ENCODE measurements at places on chromosomes 5 and 9.

DNA sequence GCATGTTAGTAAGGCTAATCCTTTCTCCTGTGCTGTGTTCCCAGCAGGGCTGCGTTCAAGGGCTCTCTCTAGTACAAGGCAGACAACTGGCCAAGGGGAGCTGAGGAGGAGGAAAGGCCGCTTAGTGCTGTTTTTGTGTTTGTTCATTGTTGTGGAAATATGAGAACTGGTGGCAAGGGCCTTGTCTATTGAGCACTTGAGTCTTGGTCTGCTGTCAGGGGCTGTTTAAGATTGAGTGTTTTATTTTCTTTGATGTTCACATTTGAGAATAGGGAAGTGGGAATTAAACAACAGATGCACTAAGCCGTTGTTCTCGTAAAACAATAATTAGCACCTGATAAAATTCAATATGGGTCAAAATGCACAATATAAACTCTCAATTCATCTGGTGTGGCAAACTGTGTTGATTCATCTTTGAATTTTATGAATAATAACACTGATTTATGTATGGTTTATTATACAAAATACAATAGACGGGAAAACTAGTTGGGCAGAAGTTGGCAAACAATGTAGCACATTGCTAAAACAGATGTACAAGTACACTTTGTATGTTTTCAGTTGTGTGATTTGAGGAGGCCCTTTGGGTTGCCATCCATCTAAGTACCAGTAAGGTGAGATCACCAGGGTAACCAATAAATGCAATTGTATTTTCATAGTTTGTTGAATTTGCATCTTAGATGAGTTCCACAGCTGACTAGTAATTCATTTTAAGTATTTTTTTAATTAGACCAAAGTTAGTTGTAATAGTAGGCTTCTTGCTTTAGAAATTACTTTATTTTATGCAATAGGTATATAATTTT is 97.6 kb upstream of the GRHPR start:
- H3K4me3 ChIP-seq = no peak overlapping the region
- no peak for DNase-seq
- no peaks in the 10 kb centered on the region for H3K27me3 ChIP-seq

GRCh38 chr5:140351609-140352334 is 5.4 kb upstream of the HBEGF start:
- peaks cover 41% of the 10 kb centered on the region for H3K4me1 ChIP-seq
- peak overlapping the region; percentile 53 for H3K27ac ChIP-seq
- peak; percentile 60 for DNase-seq
- no peaks in the 10 kb centered on the region for H3K36me3 ChIP-seq
- H3K27me3 ChIP-seq = peaks cover 4% of the 10 kb centered on the region

GRCh38 chr5:4145511-4145910 is 549.9 kb downstream of the IRX1 start:
- no peak for DNase-seq
- no peak overlapping the region for H3K4me3 ChIP-seq
- no peaks in the 10 kb centered on the region for H3K36me3 ChIP-seq
- no peak overlapping the region for H3K27ac ChIP-seq
- H3K4me1 ChIP-seq = no peaks in the 10 kb centered on the region

DNA sequence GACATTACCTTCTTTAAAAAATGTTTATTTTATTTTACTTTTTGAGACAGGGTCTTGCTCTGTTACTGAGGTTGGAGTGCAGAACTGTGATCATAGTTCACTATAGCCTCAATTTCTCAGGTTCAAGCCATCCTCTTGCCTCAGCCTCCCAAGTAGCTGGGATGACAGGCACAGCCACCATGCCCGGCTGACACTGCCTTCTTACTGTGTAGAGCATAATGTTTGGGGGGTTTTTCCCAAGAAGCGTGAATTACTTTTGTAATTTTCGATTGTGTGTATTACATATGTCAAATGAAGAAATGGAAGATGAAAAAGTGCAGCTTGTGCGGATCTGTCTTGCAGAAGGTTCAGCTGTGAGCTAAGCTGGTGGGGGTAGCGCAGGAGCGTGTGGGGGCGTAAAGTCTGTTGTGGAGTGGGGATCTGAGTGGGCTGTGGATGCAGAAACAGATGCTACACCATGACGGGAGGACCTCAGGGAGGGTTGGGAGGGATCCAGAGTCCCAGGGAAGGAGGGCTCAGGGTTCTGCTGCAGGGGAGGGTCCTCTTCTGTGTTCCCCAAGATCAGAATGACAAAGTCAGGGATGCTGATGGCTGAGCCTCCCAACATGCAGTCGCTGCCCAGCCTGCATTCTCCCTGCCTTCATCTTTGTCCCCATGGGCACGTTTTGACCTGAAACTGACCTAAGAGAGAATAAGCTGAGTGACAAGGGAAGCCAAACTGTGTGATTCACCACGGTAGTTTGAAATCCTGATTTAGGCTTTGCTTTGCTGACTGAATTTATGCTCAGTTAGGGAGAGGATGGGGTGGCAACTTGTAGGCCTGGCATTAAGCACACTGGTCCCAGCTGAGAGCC is 6.8 kb upstream of the ANKRD33B start:
- no peak overlapping the region for H3K27ac ChIP-seq
- no peak overlapping the region for H3K4me3 ChIP-seq
- peaks cover 50% of the 10 kb centered on the region for H3K27me3 ChIP-seq
- H3K36me3 ChIP-seq = no peaks in the 10 kb centered on the region
- no peak for DNase-seq
